Fibroblast of villous mesenchyme (primary cell): ENCODE measurements at places on chromosomes 1 and 21. TPM values are rescaled to one million over a fixed set of nuclear protein-coding genes. Genes with fewer than 3 reads are reported as not detected.
A peak's percentile ranks its signal among the peaks of the same experiment; 100 is the strongest.

- no peak for DNase-seq
Measured at GRCh38 chr1:181849071-181849470, 212.4 kb downstream of the ZNF648 start.

DNA sequence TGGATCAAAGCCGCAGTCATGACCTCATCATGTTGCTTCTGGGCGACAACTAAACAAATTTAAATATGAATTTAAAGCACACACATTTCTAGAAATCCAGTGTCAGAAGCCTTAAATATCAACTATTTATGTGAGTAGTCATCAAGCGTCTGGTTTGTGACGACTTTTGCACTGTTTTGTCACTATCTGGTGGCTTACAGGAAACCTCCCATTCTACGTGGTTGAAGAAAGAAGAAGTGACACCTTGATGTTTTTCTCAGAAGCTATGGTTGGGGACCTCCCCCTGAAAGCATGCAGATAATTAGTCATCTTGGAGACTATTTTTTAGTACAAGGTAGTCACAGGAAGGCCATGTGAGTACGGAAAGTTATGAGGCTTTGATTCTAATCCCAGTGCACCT is 58.5 kb downstream of the TENT5C start:
- DNase-seq = no peak

GRCh38 chr1:112002514-112002913 is 13.0 kb upstream of the KCND3 start:
- no peak for DNase-seq

DNA sequence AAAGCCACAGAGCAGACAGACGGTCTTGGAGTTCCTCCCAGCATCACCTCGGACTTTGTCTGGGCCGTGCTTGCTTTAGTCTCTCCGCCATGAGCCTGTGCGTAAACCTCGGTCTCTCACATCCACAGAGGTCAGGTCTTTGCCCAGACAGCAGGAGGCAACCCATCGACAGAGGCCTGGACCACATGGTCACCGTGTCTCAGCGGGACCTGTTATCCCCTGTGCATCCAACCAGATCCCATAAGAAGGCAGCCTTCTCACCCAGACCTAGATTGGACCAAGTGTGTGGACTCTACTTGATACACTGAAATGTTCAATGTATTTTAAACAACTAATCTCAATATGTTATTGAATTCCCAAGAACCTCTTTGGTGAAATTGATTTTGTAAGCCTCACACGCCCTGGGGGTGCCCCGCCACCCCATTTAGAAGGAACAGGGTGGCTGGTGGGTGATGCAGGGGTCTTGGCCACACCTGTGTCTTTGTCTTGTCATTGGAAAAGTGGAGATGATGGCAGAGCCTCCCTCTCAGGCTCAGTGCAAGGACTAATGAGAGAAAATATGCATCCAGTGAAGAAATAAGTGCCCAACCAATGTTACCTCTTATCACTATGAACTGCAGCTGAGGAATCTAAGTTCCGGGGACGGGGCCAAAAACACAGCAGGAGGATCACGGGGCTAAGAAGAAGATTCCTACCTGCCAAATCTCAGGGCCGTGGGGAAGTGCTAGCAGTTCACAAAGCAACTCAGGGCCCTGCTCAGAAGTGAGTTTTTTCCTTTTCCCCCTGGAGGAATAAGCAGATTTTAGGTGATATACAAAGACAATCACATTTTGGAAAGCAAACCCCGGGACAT is 101.6 kb upstream of the BACE2 start:
- no peak for DNase-seq

GRCh38 chr1:234631721-234632125 is 21.7 kb upstream of the IRF2BP2 start:
- peak; percentile 62 for DNase-seq

GRCh38 chr1:39398278-39399021 is 93.0 kb upstream of the BMP8A start:
- DNase-seq = peak; percentile 98

DNA sequence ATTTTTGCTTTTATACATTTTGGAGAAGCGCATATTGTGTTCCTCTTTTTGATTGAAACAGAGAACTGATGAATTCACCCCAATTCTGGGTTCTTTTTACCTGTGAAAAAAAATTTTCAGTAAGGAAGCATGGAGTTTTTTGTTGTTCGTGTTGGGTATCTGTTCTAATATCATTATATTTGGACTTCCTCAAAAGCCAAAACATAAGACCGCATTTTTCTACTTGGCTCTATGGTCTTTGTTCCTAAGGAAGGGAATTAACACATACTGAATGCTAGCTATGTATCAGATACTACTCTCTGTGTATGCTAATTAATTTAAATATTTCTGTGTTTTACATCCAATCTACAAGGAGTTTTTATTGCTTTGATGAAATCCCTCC is 12.9 kb downstream of the EPB41 start:
- DNase-seq = no peak

DNA sequence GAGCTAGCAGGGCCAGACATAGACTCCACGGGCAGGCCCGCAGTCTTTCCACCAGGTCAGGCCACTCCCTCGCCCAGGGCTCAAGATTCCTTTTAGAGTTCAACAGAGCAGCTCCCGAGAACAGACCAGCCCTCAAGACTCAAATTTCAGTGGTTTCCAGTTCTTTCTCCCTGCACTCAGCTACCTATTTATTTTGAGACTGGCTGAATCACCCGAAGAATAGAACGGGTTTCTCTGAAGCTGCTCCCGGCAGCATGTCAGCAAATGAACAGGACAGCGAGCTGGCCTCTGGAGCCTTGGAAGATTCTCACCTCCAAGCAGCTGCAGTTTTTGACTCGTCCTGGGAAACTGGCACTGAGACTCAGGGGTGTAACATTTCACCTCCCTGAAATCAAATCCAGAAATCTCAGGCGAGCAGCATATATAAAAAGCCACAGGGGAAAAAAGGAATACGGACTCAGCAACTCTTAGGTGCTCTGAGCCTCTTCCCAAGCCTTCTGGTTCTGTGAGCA is 177.9 kb downstream of the CLIC6 start:
- peak; percentile 89 for DNase-seq

GRCh38 chr21:46211376-46211775 is 17.2 kb downstream of the LSS start:
- no peak for DNase-seq

DNA sequence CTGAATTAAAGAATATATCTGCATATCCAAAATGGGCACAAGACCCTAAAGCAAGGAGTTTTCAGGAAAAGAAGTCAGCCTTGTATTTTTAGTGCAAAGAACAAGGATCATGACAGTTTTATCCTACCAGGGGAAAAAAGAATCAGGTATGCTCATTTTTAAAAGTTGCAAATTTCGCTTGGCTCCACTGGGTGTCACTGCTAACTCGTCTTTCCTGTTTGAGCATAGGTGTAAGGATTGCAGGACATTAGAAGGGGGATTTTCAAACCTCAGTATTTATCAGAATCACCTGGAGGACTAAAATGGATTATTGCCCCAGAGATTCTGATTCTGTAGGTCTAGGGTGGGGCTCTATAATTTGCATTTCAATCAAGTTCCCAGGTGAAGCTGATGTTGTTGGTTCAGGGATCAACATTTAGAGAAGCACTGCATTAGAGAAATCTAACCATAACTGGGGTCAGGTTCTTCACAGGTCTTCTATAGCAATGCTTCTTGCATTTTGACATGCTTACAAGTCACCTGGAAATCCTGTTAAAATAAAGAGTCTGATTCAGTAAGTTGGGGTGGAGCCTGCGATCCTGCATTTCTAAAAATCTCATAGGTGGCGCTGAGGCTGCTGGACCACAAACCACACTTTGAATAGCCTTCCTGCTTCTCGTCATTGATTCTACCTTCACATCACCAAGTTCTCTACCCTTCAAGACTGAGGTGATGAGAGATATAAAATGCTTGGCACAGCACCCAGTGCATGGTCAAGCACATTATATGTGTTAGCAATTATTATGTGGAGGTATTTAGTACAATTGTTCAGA is 39.6 kb downstream of the NUF2 start:
- DNase-seq = peak; percentile 6

- no peak for DNase-seq
Measured at GRCh38 chr1:204199579-204199978, 3.3 kb upstream of the KISS1 start.

- no peak for DNase-seq
Measured at GRCh38 chr1:103107741-103108375, 464 bp downstream of the COL11A1 start.

PAQR6 gene
- total RNA-seq = 0.43 and 0.64 TPM in 2 replicates

GJA8 gene
- total RNA-seq = not detected in 2 replicates

RSPH1 gene
- total RNA-seq = not detected in 2 replicates
